Stimulated activated naive CD4-positive, alpha-beta T cell treated with Interleukin-2 at 50 U/mL for 16 hours (primary cell): ENCODE measurements at places on chromosomes 1 and 21.

DNA sequence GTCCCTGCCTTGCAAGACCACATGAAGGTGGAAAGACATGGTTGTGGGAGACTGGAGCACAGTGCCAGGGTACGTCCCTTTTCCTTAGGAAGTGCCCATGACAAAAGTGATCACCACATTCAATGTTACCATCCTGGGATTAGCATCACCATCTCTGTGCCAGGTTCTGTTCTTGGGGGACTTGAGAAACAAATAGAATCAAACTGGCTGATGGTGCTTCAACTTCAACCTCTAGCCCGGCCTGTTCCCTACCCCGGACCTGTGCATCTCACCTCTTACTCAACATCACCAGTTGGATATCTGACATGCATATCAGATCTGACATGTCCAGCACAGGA, 153.3 kb downstream of the GRIK3 start:
- DNase-seq: no peak

- DNase-seq: no peak
Observed at GRCh38 chr1:167051907-167052306, 38.3 kb downstream of the GPA33 start.

DNA sequence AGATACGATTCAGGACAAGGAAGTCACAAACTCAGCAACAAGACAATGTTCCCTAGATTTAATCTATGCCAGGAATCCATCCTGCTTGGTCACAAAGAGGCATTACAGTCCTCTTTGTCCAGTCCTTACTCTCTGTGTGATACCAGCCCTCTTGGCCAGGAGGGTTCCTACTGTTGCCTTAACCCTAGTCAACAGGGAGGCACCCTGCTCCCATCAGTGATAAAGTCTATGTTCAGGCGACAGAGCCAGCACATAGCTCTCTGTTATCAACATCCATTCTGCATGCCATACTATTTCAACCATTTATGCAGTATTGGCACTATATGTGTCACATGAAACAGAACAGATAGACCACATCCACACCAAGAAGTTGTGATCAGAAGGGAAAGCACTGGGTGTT, 4.4 kb upstream of the NPL start:
- DNase-seq: no peak

- DNase-seq: no peak
Observed at GRCh38 chr1:193606035-193606434, 419.6 kb upstream of the B3GALT2 start.

GRCh38 chr1:73604739-73605138, 593.2 kb downstream of the LRRIQ3 start:
- DNase-seq: no peak

DNA sequence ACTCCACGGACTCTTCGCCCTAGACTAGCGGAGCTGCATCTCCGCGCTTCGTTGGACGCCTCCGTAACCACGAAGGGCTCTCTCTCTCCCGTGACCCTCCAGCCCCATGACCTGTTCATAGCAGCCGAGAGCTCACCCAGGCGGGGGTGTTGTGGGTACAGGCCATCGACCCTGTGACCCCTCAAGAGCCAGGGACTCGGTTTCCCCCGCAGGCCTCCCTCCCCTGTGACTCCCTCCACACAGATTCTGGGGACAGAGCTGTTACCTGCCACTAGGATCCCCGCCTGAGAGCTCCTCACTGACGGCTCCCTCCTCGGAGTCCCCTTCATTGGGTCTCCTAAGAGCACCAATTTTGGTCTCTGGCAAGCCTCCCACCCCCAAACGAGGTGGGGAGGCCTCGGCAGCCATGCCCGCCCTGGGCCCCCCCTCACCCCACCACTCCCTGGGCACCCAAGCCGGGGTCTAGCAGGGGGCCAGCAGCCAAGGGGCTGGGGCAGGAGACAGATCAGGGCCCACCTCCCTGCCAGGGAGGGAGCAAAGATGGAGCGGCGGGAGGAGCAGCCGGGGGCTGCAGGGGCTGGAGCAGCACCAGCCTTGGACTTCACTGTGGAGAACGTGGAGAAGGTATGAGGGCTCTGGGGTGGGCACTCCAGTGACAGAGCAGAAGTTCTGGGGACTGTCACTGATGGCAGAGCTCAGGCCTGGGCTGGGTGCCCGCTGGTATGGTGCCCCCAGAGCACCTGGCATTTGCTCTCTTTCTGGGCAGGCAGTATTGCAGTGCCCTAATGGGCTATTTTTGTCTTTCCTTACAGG, 517 bp downstream of the IPO13 start:
- no peak for DNase-seq

DNA sequence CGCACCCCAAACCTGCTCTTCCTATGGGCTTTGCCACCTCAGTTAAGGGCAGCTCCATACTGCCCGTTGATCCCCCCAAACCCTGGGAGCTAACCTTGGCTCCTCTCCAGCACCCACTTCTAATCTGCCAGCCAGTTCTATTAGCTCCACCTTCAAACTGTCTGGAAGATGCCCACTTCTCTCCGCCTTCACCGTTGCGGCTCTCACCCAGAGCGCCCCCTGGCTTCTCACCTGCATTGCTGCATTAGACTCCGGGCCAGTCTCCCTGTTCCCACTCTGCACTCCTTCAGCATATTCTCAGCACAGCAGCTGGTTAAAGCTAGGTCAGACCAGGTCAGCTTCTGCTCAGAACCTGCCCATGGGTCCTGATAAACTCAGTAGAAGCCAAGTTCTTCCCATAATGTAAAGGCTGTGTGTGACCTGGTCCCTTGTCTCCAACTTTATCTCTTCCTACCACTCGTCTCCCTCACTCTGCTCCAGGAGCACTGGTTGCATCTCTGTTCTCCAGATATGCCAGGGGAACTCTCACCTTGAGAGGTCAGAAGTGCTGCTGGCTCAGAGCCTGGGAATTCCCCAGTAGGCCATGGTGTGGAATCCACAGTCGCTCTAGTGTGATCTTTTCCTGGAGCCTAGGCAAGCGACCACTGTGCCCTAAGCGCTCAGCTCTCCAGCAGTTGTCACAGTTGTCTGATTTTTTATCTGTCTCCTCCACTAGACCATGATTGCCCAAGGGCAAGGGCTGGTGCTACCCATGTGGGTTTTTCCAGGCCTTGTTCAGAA, 150.3 kb downstream of the HMGB4 start:
- no peak for DNase-seq

DNA sequence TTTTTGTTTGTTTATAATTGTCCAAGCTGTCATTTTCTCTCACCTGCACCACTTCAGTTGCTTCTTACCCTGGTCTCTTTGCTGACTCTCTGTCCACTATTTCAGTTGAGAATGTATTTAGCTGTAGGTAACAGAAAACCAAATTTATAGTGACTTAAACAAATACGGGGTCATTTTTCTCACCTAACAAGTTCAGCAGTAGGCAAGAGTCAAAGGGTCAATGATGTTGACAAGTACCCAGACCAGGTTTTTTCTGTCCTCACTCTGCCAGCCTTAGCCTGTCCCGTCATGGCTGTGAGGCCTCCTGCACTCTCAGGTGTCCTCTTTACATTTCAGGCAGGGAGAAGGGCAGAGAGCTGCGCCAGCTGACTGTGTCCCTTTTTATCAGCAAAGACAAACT, 11.8 kb downstream of the RIIAD1 start:
- no peak for DNase-seq

DNA sequence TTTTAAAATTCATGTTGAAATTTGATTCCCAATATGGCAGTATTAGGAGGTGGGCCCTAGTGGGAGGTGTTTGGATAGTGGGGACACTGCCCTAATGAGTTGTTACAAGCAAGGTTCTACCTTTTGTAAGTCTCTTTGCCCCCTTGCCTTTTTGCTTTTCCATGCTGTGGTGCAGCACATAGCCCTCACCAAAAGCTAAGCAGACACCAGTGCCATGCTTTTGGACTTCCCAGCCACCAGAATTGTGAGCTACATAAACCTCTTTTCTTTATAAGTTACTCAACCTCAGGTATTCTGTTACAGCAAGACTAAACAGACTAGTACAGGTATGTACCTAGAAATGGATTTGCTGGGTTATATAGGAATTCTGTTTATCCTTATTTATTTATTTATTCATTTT, 13.7 kb downstream of the ZMYM4 start:
- DNase-seq: no peak

- no peak for DNase-seq
Observed at GRCh38 chr1:227771326-227771725, 36.1 kb downstream of the SNAP47 start.

DNA sequence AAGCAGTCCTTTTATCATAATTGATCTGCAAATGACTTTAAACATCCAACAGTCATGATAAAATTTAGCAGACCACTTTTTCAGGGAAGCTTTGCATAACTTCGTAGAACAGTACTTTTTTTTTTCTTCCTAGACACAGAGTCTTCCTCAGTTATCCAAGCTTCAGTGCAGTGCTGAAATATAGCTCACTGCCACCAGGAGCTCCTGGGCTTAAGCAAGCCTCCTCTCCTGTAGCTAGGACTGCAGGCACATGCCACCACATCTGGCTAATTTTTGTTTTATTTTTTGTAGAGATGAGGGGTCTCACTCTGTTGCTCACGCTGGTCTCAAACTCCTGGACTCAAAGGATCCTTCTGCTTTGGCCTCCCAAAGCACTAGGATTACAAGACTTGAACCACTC, 3.8 kb downstream of the F13B start:
- DNase-seq: no peak

DNA sequence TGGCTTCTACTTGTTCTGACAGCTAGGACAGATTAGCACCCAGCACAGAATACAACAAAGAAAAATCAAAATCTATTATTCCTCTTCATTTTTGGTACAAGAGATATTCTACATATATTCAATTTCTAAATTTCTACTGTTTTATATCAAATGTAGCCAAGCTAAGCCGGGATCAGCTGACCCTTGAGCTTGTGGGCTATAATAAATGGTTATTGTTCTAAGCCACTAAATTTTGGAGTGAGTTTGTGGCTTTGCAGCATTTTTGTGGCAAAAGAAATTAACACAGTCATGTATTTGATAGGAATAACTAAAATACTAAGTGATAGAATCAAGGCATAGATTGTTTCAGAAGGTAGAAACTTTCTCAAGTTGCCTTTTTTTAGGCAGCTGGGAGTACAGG, 50.7 kb downstream of the APP start:
- DNase-seq: no peak

DNA sequence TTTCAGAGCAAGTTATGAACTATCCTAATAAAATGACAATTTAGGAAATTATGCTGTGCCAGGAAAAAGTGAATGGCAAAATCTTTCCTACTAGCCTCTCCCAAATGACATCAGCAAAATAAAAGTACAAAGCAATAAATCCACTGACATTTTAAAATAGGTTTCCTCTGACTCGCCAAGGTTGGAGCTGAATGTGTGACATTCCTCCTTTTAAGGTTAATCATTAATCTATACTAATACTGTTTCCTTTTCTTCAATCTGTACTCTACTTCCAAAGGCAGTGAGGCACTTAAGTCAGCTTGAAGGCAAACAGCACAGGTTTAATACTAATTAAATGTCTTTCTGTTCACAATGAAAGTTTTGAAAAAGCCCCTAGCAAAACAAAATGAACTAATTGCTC, 15.7 kb downstream of the RNF19B start:
- DNase-seq: no peak

DNA sequence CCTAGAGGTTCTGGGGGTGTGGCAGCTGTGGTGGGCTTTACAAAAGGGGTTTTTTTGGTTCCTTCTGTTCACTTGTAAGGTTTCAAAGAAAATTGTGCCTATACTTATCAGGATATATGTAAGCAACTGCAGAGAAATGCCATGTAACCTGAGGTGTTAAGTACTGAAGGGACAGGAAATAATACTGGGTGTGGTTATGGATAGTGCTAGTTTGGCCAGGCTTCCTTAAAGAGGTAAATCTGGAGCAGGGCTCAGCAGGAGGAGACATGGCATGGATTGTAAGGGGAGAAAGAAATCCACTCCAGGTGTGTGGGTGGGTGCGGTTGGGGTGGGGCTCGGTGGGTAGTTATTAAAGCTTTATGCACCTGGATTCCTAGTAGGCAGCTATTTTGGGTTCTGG, 28.3 kb downstream of the KIRREL1 start:
- DNase-seq: no peak

DNA sequence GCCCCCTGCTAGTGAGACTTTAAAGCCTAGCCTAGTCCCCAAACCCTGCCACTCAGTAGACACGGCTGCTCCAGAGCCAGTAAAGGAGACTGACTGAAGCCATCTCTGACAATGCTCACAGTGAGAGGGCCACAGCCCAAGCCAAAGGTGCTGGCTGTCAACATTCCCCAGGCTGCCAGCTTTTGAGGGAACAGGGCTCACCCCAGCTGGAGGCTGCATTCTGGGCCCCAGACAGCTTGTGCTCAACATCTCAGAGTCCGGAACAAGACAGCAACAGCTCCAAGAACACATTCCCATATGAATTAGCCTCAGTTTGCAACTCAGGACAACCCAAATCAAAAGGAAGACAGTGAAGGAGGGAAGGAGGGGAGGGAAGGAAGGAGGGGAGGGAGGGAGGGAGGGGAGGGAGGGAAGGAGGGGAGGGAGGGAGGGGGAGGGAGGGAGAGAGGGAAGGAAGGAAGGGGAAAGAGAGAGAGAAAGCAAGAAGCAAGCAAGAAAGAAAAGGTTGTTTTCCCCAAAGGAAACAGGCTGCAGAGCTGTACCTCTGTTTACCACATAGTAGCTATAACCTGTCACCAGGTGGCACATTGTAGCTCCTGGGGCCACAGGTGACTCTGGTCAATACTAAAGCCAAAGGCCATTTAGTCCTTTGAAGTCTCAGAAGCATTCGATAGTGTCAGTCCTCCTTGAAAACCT, 5.4 kb downstream of the ARTN start:
- no peak for DNase-seq

GRCh38 chr1:169193191-169193850, 86.8 kb downstream of the ATP1B1 start:
- DNase-seq: no peak

GRCh38 chr1:232922485-232922884, 27.9 kb upstream of the NTPCR start:
- DNase-seq: no peak
